ENCODE measurements at places on chromosomes 4 and X.

DNA sequence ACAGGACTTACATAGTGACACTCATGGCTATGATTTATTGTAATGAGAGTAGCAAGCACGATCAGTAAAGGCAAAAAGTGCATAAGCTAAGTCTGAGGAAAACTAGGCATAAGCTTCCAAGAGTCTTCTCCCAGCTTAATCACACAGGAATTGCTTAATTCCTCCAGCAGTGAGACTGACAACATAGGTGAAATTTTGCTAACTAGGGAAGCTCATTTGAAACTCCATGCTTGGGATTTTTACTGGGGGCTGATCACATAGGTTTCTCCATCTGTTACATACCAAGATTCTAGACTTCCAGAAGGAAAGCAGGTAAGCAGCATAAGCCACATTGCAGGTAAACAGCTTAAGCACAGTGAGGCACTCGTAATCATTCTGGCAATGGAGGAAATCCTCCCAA lies 71.8 kb upstream of the FHDC1 start:
- no peak for DNase-seq

DNA sequence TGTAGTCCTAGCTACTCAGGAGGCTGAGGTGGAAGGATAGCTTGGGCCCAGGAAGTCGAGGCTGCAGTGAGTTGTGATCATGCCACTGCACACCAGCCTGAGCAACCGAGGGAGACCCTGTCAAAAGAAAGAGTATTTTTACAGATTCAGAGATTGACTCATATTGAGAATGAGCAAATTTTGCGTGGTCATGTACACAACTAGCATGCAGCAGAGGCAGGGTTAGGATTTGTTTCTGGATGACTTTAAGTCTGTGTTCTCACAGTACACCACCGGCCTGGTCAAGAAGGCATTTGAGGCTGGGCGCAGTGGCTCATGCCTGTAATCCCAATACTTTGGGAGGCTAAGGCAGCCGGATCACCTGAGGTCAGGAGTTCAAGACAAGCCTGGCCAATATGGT lies 44.8 kb upstream of the CBR4 start:
- DNase-seq, result no peak

DNA sequence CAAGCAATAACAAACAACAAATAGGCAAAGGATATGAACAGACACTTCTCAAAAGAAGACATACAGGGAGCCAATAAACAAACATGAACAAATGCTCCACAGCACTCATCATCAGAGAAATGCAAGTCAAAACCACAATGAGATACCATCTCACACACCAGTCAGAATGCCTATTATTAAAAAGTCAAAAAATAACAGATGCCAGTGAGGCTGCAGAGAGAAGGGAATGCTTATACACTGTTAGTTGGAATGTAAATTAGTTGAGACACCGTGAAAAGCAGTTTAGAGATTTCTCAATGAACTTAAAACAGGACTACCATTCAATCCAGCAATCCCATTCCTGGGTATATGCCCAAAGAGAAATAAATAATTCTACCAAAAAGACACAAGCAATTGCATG lies 129.8 kb upstream of the MAGEB2 start:
- no peak for DNase-seq

DNA sequence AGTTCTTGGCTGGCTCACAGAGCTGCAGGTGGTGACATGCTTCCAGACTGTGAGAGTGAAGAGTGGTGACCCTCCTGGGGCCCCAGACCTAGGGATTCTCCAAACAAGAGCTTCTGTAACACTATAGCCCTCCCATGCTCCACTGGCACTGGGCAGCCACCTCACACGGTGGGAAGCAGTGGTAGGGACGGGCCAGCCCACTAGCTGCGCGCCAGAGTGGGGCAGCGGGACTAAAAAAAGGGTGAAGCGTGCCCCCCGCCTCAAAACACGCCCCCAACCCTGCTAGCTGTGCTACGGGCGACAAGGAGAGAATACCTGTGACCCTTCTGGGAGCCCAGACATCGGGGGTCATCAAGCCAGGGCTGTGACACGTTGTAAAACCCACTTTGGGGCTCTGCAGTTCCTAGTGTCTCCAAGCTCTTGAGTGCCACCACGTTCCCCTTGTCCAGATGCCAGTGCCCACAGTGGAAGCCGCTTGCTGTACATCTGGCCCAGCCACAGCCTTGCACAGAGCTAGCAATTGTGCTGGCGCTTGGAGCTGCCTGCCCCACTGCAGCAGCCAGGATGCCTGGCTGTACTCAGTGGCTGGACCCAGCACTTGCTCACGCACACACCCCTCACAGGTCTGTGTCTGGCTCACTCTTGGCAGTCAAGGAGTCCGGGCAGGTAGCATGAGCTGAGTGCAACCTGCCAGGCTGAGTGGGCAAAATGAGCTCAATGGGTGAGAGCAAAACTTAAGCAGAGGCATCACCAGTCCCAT lies 100.0 kb downstream of the DCAF12L2 start:
- no peak for DNase-seq

- no peak for DNase-seq
Observed at GRCh38 chrX:109943740-109944092, 59.2 kb upstream of the TMEM164 start.

GRCh38 chr4:175747250-175747649 lies 64.8 kb downstream of the GPM6A start:
- no peak for DNase-seq

GRCh38 chrX:25288676-25289075 lies 272.9 kb upstream of the ARX start:
- DNase-seq, result no peak
